ENCODE measurements at places on chromosomes 13 and 19. TPM values are rescaled to one million over a fixed set of nuclear protein-coding genes. Genes with fewer than 3 reads are reported as not detected.
A peak's percentile ranks its signal among the peaks of the same experiment; 100 is the strongest.

Gene CDX2
- total RNA-seq: not detected

GRCh38 chr19:41792513-41793413 is 3.6 kb upstream of the CEACAM3 start:
- H3K27me3 ChIP-seq: no peaks in the 10 kb centered on the region
- H3K27ac ChIP-seq: no peak overlapping the region
- peak; percentile 27 for DNase-seq
- H3K4me3 ChIP-seq: no peak overlapping the region
- no peaks in the 10 kb centered on the region for H3K36me3 ChIP-seq

GRCh38 chr13:80363890-80364503 is 23.1 kb upstream of the SPRY2 start:
- DNase-seq: no peak
- no peaks in the 10 kb centered on the region for H3K36me3 ChIP-seq
- H3K27me3 ChIP-seq: no peaks in the 10 kb centered on the region
- H3K4me3 ChIP-seq: no peak overlapping the region
- no peaks in the 10 kb centered on the region for H3K4me1 ChIP-seq

GRCh38 chr13:32829269-32829668 is 187.0 kb upstream of the KL start:
- H3K27me3 ChIP-seq: no peaks in the 10 kb centered on the region
- H3K4me3 ChIP-seq: no peak overlapping the region
- no peak overlapping the region for H3K27ac ChIP-seq
- DNase-seq: no peak

GRCh38 chr19:49064768-49065611 is at the start of gene NTF4:
Gene NTF4 (minus strand): TSS chr19:49064818. CDS start chr19:49061997, 2,821 bp downstream.
- peaks cover 7% of the 10 kb centered on the region for H3K27me3 ChIP-seq
- H3K36me3 ChIP-seq: no peaks in the 10 kb centered on the region
- no peaks in the 10 kb centered on the region for H3K4me1 ChIP-seq
- H3K27ac ChIP-seq: no peak within 1 kb of the TSS
- DNase-seq: no peak
- no peak within 1 kb of the TSS for H3K4me3 ChIP-seq

GRCh38 chr13:83286737-83287136 is 595.5 kb downstream of the SLITRK1 start:
- no peaks in the 10 kb centered on the region for H3K36me3 ChIP-seq
- H3K4me1 ChIP-seq: no peaks in the 10 kb centered on the region
- H3K4me3 ChIP-seq: no peak overlapping the region
- H3K27ac ChIP-seq: no peak overlapping the region

DNA sequence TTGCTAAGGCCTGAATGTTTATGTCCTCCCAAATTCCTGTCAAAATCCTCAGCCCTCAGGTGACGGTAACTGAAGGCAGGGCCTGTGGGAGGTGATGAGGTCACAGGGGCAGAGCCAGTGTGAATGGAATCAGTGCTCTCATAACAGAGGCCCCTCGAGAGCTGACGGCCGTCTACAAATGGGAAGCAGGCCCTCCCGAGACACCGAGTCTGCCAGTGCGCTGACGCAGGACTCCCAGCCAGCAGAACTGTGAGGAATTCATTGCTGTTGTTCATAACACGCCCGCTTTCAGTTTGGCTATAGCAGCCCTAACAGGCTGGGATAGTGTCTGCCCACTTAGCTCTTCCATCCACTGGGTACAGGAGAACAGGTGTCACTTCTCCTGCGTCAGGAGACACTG is 41.2 kb downstream of the CARS2 start:
- no peak for DNase-seq
- no peak overlapping the region for H3K27ac ChIP-seq
- no peaks in the 10 kb centered on the region for H3K27me3 ChIP-seq
- peaks cover 61% of the 10 kb centered on the region for H3K36me3 ChIP-seq
- H3K4me3 ChIP-seq: no peak overlapping the region
